ENCODE measurements at places on chromosomes 1 and 21. TPM values are rescaled to one million over a fixed set of nuclear protein-coding genes. Genes with fewer than 3 reads are reported as not detected.
A peak's percentile ranks its signal among the peaks of the same experiment; 100 is the strongest.

DNA sequence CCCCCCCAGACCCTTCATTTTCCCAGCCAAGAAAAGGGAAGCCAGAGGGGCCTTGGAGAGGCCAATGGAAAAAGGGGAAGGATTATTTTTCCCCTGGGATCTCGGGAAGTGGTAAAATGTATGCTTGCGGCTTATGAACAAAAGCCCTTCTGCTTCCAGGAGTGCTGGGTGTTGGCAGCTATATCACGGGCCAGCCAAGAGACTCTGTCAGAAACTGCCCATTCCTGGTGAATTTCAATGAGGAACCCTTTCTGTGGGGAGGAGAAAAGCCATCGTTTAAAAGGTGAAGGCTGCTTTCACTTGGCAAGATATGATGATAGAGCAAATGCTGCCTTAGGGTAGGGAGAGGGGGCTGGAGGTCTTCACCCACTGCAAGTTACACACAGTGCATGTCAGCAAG lies 69.7 kb upstream of the ZC3H12A start:
- no peak for DNase-seq

DNA sequence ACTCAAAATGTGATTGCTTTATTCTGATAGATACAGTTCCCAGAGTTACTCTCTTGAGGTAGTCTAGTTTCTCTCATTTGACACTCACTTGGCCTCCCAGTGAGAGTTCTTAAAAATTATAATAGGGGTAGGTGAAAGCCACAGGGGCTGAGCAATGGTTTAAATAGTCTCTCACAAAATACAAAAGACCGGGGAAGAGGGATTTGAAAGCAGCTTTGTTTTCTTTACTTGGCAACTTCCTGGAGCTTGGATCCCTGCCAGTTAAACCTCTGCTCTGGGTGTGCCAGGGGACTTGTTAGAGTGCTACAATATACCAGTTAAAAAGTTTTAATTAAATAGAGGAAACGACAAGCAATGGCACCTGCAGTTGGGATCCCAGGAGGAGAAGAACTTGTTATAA lies 31.7 kb downstream of the OR13G1 start:
- DNase-seq, result peak; percentile 64

- DNase-seq, result peak; percentile 94
Observed at GRCh38 chr1:3668585-3669300, 16.4 kb downstream of the TP73 start.

DNA sequence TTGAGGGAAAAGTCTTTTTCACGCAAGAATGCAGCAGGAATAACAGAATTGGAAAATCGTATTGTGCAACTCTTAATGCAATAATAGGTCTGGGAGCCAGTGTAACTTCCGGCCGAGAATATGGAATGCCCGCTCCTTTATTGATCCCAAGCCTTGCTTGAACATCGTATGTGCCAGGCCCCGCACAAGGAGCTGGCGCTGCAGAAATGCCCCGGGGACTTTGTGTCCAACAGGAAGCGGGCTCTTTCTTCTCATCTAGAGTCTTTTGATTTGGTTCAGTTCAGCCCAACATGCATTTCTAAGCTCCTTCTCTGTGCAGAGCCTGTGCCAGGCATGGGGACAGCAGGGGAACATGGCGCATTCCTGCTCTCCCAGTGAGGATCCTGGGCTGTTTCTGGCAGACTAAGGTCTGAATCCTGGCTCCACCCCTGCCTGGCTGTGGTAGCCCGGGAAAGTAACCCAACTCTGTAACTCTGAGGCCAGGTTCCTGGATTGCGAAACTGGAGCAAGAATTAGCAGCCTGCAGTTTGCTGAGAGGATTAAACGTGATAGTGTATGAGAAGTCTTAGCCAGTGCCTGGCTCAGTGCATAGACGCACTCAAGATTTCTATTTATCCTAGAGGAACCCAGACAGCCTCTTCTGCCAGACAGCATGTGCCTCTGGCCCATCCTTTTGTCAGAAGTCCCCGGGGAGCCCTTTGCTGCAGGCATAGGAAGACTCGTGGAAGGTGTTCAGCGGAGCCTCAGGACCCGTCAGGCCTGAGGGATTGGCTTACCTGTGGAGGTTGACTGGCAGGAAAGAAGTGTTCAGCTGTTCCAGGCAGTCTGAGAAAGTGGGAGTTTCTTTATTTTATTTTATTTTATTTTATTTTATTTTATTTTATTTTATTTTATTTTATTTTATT lies 987 bp upstream of the CDCP2 start:
- peak; percentile 75 for DNase-seq

DNA sequence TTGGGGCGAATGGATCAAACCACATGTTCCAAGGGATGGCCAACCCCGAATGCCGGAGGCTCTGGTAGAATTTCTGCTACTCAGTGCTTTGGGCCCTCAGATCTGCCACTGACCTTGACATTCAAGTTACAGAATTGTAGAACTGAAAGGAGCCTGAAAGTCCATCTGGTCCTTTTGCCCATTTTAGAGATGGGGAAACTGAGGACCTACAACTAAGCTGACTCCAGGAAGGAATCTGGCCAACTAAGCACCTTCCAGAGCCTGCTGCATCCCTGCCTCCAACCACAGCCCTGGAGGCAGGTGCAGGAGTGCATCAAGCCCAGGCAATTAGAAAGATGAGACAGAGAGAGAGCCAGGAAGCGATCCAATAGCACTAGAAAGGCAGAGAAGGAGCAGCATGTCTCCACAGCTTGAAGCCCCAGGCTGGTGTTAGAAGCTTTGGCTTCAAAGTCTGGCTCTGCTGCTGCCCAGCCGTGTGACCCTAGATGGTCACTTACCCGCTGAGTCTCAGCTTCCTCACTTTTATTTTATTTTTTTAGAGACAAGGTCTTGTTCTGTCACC lies 1.3 kb upstream of the CTRC start:
- no peak for DNase-seq

- no peak for DNase-seq
Observed at GRCh38 chr1:15151871-15152270, 1.7 kb upstream of the TMEM51 start.

TCEA3 gene
- 67.6 TPM for total RNA-seq

- DNase-seq, result no peak
Observed at GRCh38 chr1:58318157-58319005, 228.1 kb downstream of the OMA1 start.

USP48 gene
- total RNA-seq, result 114 TPM

- DNase-seq, result no peak
Observed at GRCh38 chr1:53430261-53430660, 28.9 kb upstream of the DMRTB1 start.

DNA sequence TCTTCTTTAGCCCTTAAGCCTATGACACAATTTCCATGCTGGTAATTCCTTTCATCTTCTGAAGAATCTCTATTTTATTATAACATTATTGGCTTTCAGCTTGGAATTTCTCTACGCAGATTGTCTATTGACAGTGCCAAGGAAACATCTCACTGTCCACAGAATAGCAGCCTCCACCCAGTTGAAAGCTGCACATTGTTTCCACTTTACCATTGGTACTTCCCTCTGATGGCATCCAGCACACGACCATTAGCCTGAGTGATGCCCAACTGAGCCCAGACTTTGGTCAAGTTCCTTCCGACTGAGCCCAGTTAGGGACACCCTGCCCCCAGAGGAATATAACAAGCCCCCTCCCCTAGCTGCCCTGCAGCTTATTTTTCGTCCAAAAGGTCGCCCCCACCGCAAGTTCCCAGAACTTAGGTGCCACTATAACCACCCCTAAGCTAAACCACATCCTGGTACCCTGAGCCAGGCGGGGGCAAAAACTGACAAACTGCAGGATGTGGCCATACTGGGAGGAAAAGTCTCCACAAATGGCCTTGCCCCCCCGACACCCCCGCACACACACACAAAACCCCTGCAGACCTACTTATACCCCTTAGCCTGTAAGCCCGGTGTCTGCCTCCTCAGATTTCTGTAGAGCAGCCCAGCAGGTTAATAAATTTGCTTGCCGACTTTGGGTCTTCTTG lies 13.2 kb downstream of the GBP5 start:
- DNase-seq, result peak; percentile 37

DNA sequence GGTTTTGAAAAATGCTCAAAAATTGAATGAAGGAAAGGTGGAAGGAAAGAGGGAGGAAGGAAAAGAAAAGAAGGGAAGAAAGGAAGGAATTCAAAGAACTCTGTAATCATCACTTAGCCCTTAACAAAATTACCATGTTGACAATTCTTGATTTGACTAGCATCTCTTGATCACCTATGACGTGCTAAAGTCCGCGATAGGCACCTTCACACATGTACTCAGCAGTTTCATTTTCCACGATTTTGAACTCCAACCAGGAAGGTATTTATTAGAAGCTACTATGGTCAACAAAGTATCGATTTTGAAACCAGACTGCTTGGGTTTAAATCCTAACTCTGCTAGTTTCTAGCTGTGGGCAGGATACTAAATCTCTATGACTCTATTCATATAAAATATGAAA lies 146.9 kb downstream of the DAB1 start:
- DNase-seq, result no peak

DNA sequence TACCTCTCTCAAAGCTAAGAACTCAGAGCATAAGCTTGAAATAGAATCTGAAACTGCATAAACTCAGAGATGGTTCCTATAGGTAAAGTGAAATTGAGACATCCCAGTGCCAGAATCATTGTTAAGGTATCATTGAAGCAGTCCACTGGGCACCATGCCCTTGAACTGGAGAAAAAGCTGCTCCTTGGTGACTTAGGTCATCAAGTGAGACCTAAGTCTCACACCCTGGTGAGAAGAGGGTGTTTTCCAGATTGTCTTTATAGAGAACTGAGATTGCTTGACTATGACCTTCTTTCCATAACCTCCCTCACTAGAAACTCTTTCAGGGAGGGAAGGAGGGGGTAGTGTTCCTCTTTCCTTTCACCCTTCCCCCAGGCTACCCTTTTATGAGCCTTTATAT lies 9.4 kb upstream of the ATP6V1G3 start:
- DNase-seq, result no peak

RNF19B gene
- 11.3 TPM for total RNA-seq

GRCh38 chr1:154391086-154391770 lies 13.9 kb upstream of the IL6R start:
- DNase-seq, result no peak

DNA sequence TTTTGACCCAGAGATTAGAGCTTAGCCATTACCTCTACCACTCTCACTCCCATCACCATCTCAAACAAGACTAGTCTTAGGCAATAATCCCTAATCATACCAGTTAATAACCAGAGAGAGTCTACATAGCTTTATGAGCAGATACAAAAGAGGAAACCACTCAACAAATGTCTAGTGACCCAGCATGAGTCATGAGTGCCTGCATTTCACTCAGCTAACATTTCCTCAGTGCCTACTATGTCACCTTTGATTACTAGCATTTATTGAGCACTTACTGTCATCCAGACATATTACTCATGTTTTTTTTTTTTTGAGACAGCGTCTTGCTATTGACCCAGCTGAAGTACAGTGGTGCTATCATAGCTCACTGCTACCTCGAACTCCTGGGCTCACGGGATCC lies 35.9 kb upstream of the GALNT2 start:
- DNase-seq, result no peak

All from stomach (tissue), 19 donors.